ENCODE measurements at places on chromosomes 6 and 20.

DNA sequence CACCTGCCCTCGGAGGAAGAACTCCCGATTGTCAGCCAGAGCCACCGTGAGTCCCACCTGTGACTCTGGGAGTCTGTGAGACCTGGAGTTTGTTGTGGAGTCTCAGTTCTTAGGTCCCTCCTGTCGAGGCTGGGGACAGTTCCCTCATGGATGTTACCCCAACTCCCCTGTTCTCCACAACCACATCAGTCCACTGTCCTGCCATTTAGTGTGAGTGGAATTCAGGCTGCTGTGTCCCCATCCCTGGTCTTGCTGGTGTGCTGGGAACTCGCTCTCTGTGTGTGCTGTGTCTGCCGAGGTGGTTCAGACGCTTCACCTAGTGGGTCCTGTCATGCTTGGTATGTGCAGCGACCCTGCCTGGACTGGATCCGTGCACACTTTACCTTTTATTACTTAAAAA, 163.2 kb downstream of the DTNBP1 start:
- no peak for DNase-seq

DNA sequence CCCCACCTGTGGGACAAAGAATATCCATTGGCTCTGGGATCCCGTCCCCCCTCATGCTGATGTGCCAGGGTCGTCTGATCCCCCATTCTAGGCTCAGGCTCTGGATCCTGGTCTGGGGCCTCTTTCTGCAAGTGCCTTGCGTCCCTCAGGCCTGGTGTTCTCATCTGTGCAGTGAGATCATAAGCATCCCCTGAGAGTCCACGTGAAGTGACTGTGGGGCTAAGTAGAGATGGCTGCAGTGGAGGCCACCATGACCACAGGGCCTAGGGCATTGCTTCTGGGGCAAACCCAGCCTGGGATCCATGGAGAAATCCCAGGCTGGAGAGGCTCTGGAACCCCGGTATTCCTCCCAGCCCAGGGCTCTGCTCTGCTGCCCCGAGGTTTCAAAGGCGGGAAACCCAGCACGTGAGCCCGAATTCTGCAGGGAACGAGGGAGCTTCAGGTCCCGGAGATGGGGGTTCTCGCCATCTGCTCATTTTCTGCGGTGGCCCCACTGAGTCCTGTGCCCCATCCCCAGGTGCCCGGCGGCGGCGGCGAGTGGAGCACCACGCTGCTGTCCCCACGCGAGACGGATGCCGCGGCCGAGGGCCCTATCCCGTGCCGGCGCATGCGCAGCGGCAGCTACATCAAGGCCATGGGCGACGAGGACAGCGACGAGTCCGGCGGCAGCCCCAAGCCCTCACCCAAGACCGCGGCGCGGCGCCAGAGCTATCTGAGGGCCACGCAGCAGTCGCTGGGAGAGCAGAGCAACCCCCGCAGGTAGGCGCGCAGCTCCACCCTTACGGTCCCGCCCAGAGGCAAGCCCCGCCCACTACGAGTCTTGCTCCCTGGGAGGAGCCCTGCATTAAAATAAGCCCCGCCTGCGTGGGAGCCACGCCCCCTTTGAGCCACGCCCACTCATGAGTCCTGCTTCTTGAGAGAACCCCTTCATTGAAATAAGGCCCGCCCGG, 105.5 kb upstream of the MYL9 start:
- peak; percentile 83 for DNase-seq

- DNase-seq: no peak
Measured at GRCh38 chr20:52798124-52798523, 174.0 kb upstream of the TSHZ2 start.

DNA sequence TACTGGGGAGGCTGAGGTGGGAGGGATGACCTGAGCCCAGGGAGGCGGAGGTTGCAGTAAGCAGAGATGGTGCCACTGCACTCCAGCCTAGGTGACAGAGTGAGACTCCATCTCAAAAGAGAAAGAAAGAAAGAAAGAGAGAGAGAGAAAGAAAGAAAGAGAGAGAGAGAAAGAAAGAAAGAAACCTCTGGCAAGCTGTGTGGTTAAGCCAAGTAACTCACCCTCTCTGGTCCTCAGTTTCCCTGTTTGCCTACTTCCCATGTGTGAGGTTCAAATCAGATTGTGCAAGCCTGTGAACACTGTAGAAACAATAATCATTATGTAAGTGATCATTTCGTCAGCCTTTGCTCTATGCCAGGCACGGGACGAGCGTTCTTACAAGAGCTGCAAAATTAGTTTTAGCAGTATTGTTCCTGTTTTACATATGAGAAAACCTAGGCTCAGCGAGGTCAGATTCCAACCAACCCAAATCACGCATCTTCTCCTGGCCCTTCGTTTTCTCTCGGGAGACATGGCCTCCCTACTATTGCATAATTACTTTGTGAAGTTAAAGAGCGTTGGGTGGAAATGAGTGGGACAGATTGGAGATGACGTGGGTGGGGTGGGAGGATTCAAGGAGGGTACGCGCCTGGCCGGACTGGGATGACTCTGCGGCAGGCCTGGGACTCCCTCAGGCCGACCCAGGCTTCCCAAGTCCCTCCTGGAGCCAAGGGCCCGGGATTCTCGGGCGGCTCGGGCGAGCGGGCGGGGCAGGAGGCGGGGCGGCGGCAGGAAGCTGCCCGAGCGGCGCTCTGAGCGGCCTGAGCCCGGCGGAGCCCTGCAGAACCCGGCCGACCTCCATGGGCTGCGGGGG, at the start of gene SNX21:
Gene SNX21, plus strand, starts transcription at position 770 of the 853 bp plus-strand sequence. CDS start 121 bp downstream, outside the sequence.
- DNase-seq: no peak

DNA sequence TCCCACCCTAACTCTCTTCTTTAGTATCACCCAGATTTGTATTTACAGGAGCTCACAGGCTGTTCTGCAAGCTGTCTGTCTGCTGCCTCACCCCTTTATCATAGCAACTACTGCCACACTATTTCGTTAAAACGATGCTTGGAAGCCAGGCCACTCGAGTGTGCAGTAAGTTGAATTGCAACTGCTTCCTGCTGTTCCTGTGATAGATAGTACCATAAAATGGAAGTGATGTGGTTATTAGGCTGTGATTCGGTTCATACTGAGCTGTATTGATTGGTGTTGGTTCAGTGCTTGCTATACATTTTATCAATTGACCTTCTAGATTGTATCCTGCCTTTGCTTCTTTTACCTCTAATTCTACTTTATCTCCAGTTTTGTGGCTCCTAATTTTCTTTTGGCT, 325.4 kb downstream of the RNF144B start:
- DNase-seq: no peak

- DNase-seq: no peak
Measured at GRCh38 chr6:28618898-28619555, 93.3 kb downstream of the GPX5 start.

DNA sequence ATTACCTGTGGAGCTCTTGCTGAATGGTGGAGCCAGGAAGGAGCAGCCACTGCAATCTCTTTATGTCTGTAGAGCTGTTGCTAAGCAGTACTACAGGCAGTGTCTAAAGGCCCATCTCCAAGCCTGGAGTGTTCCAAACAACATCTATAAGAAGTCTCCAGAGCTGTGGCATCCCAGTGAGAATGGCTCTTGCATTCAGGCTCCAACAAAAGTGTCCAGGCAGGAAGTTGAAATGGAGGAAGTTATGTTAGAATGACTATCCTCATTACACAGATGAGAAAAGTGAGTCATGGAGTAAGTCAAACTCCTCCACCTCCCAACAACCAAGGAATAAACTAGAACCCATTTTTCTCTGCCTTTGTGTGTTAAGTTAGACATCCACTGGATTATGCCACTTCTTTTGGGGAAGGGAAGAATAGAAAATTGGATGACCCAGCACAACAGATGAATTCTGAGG, 288.5 kb upstream of the STXBP5 start:
- DNase-seq: no peak

- no peak for DNase-seq
Measured at GRCh38 chr6:699319-699718, 6.4 kb upstream of the EXOC2 start.

- DNase-seq: no peak
Measured at GRCh38 chr6:336159-337114, 44.1 kb downstream of the DUSP22 start.

- no peak for DNase-seq
Measured at GRCh38 chr6:3015144-3015543, 15.4 kb downstream of the NQO2 start.

- no peak for DNase-seq
Measured at GRCh38 chr20:6028818-6029217, 25.0 kb downstream of the LRRN4 start.

DNA sequence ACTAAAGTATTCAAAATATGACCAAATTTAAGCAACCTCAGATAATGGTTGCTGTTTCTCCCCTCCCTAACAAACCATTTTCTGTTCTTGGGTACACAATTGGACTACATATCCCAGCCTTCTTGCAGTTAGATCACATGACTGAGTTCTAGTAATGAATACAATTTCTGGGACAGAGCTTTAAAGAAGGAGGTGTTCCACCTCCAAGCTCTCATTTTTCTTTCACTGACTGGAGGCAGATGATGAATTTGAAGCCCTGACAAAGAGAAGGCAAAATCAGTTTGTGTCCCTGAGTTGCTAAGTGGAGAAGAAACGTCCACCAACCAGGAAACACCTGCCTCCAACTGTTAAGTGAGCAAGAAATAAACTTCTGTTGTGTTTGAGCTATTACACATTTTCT, 117.2 kb downstream of the LCA5 start:
- no peak for DNase-seq

DNA sequence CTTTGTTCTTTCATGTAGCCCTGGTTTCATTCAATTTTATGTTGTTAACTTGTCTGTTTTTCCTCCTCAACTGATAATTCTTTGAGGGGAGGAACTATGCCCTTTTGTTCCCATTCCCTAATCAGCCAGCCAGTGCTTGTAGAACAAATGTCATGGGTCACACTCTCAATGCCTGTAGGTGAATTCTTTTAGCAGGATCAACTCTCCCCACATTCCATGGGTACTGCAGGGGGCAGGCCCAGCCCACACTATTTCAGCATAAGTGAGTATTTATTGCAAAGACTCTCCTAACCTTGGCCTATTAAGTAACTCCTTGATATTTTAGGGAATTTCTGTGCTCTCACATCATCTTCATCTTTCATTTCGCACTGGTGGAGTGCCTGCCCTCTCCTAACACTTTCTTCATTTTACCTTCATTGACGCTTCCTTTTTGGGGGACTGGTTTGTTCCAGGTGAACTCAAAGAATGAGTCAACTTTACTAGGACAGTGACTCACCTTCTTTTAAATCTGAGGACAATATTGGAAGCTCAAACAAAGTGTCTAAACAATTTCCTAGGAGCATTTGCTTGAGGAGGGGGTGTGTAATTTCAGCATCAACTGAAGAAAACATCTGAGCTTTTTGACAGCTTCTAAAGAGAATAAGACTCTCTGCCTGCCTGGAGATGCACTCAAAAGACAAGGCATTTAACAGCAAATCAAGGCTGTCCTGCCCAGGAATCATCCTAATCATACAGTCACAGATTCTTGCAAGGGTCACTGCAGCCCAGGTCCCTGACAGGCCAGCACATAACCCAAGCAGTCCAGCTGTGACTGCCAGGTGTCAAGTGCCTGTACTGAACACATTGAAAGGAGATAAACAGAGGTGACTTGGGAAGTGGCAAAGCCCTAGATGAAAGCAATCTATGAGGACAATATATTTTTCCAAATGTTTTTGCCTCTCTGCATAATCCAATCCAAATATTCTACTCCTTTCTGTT, 263.9 kb upstream of the PRND start:
- DNase-seq: no peak

DNA sequence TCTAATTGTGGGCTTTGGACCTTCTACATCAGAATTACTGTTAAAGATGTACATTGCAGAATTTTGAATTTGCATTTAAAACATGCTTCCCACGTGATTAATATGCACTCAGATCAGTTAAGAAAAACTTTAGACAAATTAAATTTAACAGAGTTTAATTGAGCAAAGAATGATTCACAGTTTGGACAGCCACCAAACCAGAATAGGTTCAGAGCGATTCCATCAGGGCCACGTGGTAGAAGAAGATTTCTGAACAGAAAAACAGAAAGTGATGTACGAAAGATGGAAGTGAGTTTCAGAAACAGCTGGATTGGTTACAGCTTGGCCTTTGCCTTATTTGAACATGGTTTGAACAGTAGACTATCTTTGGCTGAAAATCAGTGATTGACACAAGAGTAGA, 704.2 kb upstream of the MAP3K7 start:
- no peak for DNase-seq

DNA sequence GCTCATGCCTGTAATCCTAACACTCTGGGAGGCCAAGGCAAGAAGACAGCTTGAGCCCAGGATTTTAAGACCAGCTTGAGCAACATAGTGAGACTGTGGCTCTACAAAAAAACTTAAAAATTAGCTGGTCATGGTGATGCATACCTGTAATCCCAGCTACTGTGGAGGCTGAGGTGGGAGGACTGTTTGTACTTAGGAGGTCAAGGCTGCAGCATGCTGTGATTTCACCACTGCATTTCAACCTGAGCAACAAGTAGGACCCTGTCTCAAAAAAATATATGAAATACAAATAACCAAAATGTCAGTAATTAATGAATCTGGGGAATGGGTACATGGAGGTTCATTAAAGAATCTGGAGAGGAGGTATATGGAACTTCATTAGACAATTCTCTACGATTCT, 9.9 kb downstream of the FKBP5 start:
- no peak for DNase-seq

DNA sequence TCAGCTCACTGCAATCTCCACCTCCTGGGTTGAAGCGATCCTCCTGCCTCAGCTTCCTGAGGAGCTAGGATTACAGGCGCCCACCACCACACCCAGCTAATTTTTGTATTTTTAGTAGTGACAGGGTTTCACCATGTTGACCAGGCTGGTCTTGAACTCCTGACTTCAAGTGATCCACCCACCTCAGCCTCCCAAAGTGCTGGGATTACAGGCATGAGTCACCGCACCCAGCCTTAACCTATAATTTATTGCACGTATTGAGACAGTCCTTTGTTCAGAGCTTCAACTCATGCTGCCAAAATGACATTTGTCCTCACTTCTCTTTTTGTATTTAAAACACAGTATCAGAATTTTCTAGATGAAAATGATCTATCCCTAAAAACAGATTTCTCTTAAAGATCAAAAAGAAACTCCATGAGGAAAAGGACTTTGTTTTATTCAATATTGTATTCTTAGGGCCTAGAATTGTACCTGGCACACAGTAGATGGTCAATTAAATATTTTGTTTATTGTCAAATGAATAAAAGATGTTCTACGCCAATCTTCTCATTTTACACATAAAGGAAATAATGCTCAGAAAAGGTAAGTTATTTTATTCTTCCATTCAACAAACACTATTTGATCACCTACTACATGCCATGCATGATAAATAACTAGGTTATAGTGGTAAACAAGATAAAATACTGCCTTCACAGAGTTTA, 10.8 kb downstream of the SERAC1 start:
- no peak for DNase-seq

GRCh38 chr6:122709922-122710512, 69.5 kb upstream of the FABP7 start:
- DNase-seq: no peak

GRCh38 chr6:116605935-116606334, 10.3 kb upstream of the RSPH4A start:
- no peak for DNase-seq

- no peak for DNase-seq
Measured at GRCh38 chr20:45229264-45230056, 8.3 kb downstream of the SEMG2 start.
